ENCODE measurements at places on chromosomes 1 and 21.

DNA sequence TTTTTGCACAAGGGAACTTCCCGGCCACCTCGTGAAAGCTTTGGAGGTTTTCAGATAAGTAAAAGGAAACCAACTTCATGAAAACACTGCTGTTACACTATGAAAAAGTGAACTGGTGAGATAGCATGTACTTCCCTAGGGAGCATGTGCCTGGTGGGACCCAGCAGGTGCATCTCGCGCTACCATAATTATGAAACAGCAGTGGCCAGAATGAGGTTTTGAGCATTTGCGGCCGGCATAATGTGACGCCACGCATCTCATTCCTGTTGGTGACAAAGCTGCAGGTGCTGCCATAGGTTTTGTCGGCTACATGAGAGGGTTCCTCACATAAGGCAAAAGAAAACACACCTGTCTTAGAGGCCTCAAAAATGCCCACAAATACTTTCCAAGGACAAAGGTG lies 1.7 kb downstream of the KRTAP10-3 start:
- no peak for DNase-seq

DNA sequence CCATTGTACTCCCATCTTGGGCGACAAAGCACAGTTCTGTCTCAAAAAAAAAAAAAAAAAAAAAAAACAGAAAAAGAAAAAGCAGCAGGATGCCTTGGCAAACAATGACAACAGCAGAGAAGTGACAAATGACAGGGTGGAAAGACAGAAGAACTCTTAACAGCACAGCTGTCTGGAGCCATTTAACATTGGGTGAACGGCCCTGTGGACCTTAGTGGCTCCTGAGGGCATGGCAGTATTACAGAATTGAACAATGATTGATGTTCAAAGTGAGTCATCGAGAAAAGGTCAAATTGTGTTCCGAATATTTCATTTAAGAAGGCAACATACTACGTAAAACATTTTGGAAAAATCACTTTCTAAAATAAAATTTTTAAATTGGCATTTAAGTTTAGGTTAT lies 30.0 kb downstream of the DNASE2B start:
- no peak for DNase-seq

- DNase-seq, result no peak
Observed at GRCh38 chr1:208248307-208248801, 4.2 kb upstream of the PLXNA2 start.

DNA sequence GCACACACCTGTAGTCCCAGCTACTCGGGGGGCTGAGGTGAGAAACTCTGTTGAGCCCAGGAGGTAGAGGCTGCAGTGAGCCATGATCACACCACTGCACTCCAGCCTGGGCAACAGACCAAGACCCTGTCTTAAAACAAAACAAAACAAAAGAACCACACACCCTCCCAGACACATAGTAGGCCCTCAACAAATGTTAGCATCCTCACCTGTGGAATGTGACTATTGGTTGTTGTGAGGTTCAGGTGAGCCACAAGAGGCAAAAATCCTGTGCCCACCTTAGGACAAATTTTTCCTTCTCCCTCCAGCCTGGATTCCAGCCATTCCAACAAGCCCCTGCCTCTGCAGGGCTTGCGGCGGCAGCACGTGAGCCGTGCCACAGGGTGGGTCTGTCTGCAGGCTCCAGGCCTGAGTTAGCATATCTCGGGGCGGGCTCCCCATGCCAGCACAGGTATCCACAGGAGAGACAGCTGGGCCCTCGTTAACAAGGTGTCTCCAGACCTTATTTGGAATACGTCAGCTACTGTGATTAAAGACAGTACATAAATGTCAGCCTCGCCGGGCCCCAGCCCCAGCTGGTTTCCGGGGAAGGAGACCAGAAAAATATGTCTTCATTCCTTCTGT lies 17.4 kb downstream of the C1QB start:
- no peak for DNase-seq

GRCh38 chr1:153567621-153568366 lies 2.1 kb upstream of the S100A2 start:
- DNase-seq, result peak; percentile 39

- no peak for DNase-seq
Observed at GRCh38 chr21:37065561-37066177, 7.2 kb downstream of the PIGP start.

GRCh38 chr1:160768295-160768657 lies 27.7 kb upstream of the LY9 start:
- DNase-seq, result peak; percentile 72

DNA sequence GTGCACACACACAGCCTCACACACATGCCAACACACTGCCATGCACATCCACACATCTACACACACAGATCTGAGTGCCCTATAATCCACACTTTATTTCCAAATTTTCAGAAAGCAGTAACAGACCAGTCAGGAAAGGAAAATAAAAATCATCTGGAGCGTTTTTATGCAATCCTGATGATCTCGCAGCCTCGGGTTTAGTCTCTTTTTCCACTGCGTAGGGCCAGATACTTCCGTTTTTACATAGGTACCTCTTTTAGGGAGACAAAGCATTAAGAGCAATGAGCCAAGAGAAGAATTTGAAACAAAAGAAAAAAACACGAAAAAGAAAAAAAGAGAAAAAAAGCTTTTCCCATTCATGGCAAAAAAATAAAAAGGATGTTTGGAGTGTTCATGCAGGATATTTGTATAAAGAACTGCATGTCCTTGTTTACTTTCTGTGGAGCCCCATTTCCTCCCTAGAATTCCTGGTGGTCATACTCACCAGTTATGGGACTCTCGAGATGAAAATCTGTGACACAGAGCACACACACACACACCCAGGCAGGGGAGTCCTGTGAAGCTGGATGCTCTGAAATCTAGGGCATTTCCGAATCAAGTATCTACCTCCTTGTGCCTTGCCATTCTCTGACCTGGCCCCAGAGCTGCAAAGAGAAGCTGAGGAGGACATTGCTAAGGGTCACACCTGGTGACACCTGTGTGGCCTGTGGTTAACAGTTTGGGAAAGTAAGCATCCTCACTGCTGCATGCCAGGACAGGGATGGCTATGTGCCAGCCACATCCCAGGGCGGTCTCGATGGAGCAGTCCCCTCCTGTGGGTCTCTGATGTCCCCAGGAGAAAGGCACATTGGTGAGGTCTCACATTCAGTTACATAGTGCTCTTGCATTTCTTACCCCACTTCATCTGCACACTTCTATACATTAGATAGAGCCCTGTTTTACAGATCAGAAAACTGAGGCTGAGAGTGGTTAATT lies 83.6 kb downstream of the RUNX1 start:
- DNase-seq, result no peak

- no peak for DNase-seq
Observed at GRCh38 chr1:214727274-214727673, 124.3 kb downstream of the CENPF start.

GRCh38 chr1:237471956-237472355 lies 418.8 kb downstream of the ZP4 start:
- no peak for DNase-seq

GRCh38 chr1:48242141-48242736 lies 19.7 kb downstream of the SLC5A9 start:
- DNase-seq, result no peak

DNA sequence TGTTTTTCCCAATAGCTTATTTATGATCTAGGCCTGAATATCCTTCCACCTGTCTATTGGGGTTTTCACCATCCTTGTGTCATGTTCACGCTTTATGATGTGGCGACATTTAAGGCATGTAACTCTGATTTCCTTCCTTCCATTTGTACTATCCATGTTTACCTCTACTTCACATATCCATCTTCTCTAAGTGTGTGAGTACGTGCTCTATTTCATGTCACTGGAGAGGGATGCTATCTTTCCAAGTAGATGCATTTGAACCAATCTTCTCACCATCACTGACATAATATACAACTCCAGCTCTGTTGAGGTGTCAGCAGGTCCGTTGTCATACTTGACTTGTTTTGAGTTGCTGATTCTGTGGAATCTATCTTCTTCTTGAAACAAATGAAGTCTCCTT lies 283.2 kb downstream of the PTBP2 start:
- no peak for DNase-seq

DNA sequence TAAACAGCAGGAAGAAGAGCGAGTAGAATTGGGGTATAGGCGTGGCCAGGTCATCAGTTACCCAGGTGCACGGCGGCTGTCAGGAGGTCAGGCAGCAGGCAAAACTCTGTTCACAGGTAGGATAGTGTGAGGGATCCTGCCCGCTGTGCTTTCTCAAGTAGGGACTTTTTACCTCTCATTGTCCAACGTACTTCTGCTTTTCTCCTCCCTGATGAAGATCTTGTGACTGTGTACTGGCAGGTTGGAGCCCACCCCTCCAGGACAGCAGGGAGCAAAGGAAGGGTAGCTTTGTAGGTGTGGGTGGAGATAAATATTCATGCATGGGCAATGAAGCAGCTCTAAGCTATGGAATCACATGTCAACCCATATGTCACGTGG lies 373.5 kb downstream of the KIF26B start:
- DNase-seq, result no peak

DNA sequence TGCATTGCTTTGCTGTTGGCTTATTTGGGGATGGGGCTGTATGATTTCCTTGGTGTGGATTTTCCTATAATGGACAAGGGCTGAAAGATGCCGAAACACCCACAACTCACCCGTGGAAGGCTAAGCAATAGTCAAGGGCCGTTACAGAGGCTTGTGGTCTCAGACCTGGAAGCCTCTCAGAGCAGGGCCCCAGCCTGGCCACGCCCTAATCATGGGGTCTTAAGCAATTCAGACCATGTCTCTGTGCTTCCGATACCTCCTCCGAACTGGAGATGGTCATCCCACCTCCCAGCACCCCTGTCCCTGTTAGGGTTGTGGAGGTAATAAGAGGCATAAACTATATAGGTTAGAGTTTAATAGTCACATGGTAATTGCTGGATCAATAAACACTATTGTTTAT lies 3.4 kb downstream of the ABCG1 start:
- no peak for DNase-seq

DNA sequence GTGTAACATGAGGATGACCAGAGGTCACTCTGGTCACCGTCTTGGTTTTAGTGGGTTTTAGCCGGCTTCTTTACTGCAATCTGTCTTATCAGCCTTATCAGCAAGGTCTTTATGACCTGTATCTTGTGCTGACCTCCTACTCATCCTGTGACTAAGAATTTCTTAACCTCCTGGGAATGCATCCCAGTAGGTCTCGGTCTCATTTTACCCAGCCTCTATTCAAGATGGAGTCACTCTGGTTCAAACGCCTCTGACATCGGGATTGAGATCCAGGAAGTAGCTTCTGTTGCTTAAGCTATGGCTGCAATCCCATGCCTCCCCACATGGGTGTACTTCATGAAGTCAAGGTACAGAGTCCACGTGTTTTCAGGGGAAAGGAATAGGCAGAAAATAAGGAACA lies 19.9 kb downstream of the FMN2 start:
- no peak for DNase-seq

- no peak for DNase-seq
Observed at GRCh38 chr1:229149435-229149834, 121.5 kb upstream of the RAB4A start.

- no peak for DNase-seq
Observed at GRCh38 chr1:163382395-163382794, 60.6 kb downstream of the NUF2 start.

GRCh38 chr1:19643121-19643520 lies 990 bp upstream of the NBL1 start:
- DNase-seq, result no peak

DNA sequence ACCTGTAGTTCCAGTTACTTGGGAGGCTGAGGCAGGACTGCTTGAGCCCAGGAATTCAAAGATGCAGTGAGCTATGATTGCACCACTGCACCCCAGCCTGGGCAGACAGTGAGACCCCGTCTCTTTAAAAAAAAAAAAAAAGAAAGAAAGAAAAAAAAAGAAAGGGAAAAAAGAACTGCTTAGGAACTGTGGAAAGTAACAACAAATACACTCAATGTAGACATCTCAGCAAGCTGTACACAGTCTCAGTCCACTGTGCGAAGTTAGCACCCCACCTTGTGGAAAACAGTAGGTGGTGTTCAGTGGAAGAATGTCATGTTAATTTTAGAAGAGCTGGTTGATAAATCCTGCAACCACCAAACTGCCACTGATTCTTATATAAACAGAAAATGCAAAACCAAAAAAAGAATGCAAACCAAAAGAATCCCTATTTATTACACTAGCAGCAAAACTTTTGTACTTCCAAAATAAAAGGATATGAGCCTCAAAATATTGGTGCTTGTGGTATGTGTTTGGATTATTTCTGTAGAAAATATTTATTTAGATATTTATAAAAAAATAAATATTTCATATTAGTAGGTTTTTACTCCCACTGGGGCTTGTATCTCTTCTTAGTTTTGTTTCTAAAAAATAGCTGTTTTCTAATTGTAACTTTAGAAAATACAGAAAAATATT lies 31.1 kb downstream of the ALG14 start:
- no peak for DNase-seq

- DNase-seq, result no peak
Observed at GRCh38 chr1:17230671-17231310, 18.1 kb upstream of the PADI3 start.

GRCh38 chr1:61184040-61184713 lies 101.8 kb downstream of the NFIA start:
- DNase-seq, result no peak

- DNase-seq, result no peak
Observed at GRCh38 chr1:90717356-90717664, 208 bp upstream of the BARHL2 start.

DNA sequence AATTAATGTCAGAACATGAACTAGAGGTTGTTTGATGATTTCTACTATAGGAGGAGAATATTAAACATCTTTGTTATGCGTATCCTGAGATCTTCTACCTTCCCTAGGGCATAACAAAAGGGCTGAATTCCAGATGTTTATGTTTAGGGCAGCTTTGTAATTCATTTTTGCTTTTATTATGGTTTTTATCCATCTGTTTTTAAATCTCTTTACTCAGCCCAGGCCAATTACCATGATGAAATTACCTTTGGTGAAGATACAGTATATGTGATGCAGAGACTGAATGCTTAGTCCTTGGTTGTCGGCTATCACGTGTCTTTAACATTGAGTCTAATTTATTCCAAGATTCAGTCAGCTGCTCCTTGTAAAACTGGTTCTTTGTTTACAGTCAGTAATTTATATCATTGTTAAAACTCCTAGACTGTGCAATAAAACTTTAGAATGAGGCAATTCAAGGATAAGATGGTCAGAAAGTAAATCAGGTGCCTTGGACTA lies 176.9 kb downstream of the CTH start:
- DNase-seq, result no peak

- no peak for DNase-seq
Observed at GRCh38 chr1:245411245-245412036, 256.7 kb downstream of the KIF26B start.

- no peak for DNase-seq
Observed at GRCh38 chr1:92848201-92848600, 16.4 kb downstream of the RPL5 start.

- no peak for DNase-seq
Observed at GRCh38 chr1:171738911-171739310, 3.0 kb downstream of the VAMP4 start.

GRCh38 chr21:38930066-38930465 lies 124.3 kb downstream of the ETS2 start:
- DNase-seq, result no peak

DNA sequence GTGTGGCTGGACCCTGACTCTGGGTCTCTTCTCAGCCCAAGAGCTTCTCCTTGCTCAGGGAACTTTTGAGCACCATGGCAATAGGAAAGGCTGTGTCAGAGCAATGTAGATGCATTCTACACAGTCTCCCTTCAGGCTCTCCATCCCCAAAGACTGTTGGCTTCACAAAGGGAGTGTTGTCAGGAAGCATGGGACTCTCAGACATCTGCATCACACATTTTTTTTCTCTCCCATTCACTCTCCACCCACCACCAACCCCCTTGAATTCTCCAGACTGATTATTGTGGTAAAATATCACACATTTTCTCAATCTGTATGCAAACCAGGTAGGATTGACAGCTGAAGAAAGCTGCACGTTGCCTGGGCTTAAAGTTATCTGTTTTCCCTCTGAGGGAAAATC lies 105.4 kb upstream of the WARS2 start:
- DNase-seq, result no peak

GRCh38 chr1:224058303-224058702 lies 55.6 kb upstream of the FBXO28 start:
- no peak for DNase-seq

All from T-helper 2 cell (primary cell).